Karpas-422 (cell line): ENCODE measurements at places on chromosomes 5 and 9. TPM values are rescaled to one million over a fixed set of nuclear protein-coding genes. Genes with fewer than 3 reads are reported as not detected.

DNA sequence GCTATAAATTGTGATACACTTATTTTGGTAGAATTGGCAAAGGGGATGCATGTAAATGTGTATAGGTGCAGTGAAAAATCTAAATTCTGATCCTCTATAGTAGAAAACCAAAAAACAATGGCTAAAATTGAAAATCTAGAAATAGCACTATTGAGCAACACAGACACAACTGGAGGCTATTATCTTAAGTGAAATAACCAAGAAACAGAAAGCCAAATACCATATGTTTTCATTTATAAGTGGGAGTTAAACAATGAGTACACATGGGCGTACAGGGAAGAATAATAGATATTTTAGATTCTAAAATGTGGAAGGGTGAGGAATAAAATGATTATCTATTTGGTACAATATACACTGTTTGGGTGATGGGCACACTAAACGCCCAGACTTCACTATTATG, 183.2 kb upstream of the TUSC1 start:
- no peaks in the 10 kb centered on the region for H3K36me3 ChIP-seq
- DNase-seq: no peak
- H3K27ac ChIP-seq: no peak overlapping the region
- H3K27me3 ChIP-seq: no peaks in the 10 kb centered on the region
- H3K4me1 ChIP-seq: no peaks in the 10 kb centered on the region

DNA sequence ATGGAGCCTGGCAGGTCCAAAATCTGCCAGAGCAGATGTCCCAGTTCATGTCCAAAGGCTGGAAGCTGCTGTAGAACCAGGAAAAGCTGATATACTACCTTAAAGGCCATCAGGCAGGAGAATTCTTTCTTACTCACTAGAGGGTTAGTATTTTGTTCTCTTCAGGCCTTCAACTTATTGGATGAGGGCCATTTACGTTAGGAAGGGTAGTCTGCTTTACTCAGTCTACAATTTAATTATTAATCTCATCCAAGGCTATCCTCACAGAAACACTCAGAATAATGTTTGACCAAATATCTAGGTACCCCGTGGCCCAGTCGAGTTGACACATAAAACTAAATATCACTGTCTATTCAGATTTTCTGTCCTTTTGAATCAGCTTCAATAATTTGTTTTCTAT, 437.4 kb downstream of the TLE4 start:
- H3K27me3 ChIP-seq: no peaks in the 10 kb centered on the region; the same call in 1 of the 2 replicates
- no peaks in the 10 kb centered on the region for H3K4me1 ChIP-seq
- H3K4me3 ChIP-seq: no peak overlapping the region
- no peak overlapping the region for H3K27ac ChIP-seq

SPRY4 gene
- total RNA-seq: 0.26 and 0.90 TPM in 2 replicates

DNA sequence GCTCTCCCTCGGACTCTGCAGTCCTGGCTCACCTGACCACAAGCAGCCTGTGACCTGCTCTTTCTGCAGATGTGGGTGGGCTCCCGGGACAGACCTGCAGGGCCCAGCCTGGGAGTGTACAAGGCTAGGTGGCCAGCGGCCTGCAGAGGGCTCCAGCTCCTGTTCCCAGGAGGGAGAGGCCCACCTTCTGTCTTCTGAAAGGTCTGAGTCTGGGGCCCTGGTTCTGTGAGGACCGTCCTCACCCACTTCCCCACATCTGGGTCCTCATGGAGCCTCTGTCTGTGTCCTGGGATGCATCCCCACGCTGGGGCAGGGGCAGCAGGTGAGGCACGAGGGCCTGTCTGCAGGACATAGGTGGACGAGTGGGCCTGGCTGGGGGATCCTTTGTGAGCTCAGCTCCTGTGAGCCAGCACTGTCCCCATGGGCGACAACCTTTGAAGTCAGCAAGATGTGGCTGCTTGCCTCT, 43.7 kb downstream of the PHF2 start:
- no peak for DNase-seq
- H3K4me1 ChIP-seq: no peaks in the 10 kb centered on the region
- peaks cover 2% of the 10 kb centered on the region; the same call in 1 of the 2 replicates for H3K36me3 ChIP-seq
- no peaks in the 10 kb centered on the region for H3K27me3 ChIP-seq
- H3K27ac ChIP-seq: no peak overlapping the region

GRCh38 chr5:6493681-6494454, 45.2 kb downstream of the UBE2QL1 start:
- DNase-seq: no peak
- H3K27ac ChIP-seq: no peak overlapping the region
- H3K4me1 ChIP-seq: no peaks in the 10 kb centered on the region

PCDHA5 gene
- not detected in 2 replicates for total RNA-seq

DNA sequence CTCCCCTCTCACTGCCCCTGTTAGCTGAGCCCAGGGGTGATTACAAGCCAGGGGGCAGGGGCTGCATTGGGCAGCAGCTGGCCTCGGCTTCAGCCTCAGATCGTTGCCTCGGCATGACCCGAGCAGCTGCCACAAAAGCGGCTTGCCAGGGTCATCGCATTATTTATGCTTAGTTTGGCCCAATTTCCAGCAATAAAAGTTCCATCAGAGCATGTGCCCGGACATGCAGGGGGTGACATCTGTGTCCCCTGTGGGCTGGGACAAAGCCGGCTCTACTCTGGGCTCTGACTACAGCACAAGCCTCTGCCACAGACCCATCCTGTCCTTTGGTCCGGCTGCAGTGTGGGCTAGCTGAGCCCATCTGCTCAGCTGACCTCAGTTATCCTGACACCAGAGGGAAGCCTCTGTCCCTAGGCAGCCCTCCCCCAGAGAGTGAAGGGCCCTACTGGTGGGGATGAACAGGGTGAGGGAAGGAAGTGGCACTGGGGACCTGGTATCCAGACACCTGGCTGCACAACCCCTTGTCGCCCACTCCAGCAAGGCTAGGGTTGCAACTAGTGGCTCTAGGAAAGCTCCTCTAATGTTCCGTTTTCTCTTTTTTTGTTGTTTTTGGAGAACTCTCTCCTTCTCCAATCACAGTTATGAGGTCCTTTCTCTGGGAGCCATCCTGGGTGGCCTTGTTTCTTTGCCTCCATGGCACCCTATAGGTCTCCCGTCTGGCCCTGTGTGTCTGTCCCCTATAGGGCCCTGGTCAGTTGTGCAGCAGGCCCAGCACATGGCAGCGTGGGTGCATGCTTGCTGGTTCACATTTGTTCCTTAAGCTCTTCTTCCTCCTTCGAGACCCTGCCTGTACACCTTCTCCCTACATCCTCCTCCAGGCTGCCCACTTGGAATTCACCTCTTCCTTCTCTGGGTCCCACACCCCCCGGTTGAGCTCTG, 13.3 kb upstream of the GADD45G start:
- H3K36me3 ChIP-seq: no peaks in the 10 kb centered on the region
- H3K27me3 ChIP-seq: no peaks in the 10 kb centered on the region
- no peaks in the 10 kb centered on the region for H3K4me1 ChIP-seq
- DNase-seq: no peak
- no peak overlapping the region for H3K27ac ChIP-seq

C7 gene
- total RNA-seq: not detected in 2 replicates

DNA sequence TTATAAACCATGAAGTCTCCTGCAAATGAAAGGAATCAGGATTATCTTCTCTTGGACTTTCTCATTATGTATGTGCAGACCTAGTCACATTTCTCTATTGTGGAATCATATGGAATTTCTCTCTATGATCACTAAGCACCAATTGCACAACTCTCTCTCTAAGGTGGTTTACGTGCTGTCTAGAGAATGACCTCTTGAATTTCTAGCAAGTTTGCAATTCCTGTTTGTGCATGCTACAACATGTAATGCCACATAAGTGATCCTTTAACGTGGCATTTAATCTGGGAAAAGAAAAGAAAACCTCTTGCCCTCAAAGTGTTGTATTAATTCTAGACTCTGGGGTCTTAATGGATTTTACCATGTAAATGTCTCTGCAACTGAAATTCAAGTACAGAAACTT, 5.0 kb upstream of the PPP2R2B start:
- no peaks in the 10 kb centered on the region for H3K27me3 ChIP-seq
- no peak overlapping the region for H3K27ac ChIP-seq
- no peak overlapping the region for H3K4me3 ChIP-seq
- DNase-seq: no peak

RAB3C gene
- total RNA-seq: not detected in 2 replicates

WNT8A gene
- total RNA-seq: not detected in 2 replicates

SOX30 gene
- not detected in 2 replicates for total RNA-seq

DNA sequence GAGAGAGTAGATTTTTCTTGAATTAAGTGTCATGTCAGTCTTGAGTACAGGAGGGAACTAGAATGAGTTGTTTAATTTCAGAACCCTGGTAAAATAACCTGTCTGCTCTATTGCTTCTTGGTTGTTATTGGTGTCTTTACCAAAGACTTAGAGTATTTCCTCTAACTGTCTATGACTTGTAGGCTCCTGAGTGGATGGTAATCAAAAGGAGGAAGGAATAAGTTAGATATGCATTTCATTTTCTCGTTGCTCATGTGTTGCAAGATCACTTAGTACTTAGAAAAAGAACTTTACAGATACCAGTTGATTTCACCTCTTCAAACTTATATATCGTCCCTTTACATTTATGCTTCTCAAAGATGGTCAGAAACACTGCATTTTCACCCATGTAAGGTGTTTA, 31.1 kb downstream of the UHRF2 start:
- no peak overlapping the region for H3K27ac ChIP-seq
- H3K27me3 ChIP-seq: no peaks in the 10 kb centered on the region
- H3K4me3 ChIP-seq: no peak overlapping the region

DNA sequence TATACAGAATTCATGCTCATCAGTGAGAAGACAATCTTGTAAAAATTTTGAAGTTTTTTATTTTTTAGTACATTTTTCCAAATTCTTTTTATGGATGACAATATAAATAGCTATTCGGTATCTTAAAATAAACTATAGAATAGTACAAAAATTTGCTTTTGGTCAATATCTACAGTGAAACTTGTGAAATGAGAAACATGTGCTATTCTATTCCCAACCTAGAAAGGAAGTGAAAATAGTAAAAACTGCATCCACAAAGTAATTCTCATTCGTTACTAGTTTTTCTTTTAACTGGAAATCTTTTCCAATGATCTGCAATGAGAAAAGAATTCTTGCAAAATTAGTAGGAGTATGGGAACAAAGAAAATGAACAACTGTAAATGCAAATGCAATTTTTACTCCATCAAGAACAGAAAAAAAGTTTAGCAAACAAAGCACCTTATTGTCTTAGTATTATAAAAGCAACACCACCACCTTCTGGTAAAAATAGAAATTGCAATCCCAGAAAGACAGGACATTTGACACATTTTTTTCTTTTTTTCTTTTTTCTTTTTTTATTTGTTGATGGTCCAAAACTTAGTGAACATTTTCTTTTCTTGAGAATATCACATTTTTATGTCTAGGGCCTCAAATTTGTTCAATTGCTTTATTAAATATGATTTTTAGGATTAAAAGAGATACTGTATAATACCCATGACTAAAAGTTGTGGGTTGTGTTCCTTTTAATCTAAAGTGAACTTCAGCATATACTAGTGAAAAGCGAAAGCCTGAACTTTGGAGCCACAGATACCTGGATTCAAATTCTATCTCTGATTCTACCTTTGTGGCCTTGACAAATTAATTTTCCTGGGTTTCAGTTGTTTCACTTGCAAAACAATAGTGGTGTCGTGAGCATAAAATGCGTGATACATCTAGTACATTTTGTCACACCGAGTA, 72.3 kb downstream of the SLCO4C1 start:
- H3K27ac ChIP-seq: no peak overlapping the region
- no peak overlapping the region for H3K4me3 ChIP-seq
- H3K4me1 ChIP-seq: no peaks in the 10 kb centered on the region
- no peaks in the 10 kb centered on the region for H3K27me3 ChIP-seq
- H3K36me3 ChIP-seq: no peaks in the 10 kb centered on the region
- DNase-seq: peak; percentile 81

GRCh38 chr9:127613583-127613954, 1.5 kb downstream of the STXBP1 start:
- no peak for DNase-seq
- no peaks in the 10 kb centered on the region for H3K36me3 ChIP-seq
- H3K27me3 ChIP-seq: no peaks in the 10 kb centered on the region
- H3K4me1 ChIP-seq: peaks cover 13% of the 10 kb centered on the region

SLC6A19 gene
- not detected in 2 replicates for total RNA-seq

GRCh38 chr5:35294976-35295375, 64.7 kb upstream of the PRLR start:
- H3K27ac ChIP-seq: no peak overlapping the region
- H3K4me3 ChIP-seq: no peak overlapping the region
- H3K4me1 ChIP-seq: no peaks in the 10 kb centered on the region
- no peak for DNase-seq
- H3K36me3 ChIP-seq: no peaks in the 10 kb centered on the region

ZDHHC11B gene
- total RNA-seq: 0.34 and 1.5 TPM in 2 replicates

F2RL2 gene
- total RNA-seq: not detected in 2 replicates

AQP7 gene
- total RNA-seq: not detected in 2 replicates

GRCh38 chr9:130220352-130220751, 45.2 kb upstream of the HMCN2 start:
- no peak for DNase-seq
- no peak overlapping the region for H3K27ac ChIP-seq
- no peaks in the 10 kb centered on the region for H3K27me3 ChIP-seq
- H3K4me1 ChIP-seq: no peaks in the 10 kb centered on the region
- no peak overlapping the region for H3K4me3 ChIP-seq

DNA sequence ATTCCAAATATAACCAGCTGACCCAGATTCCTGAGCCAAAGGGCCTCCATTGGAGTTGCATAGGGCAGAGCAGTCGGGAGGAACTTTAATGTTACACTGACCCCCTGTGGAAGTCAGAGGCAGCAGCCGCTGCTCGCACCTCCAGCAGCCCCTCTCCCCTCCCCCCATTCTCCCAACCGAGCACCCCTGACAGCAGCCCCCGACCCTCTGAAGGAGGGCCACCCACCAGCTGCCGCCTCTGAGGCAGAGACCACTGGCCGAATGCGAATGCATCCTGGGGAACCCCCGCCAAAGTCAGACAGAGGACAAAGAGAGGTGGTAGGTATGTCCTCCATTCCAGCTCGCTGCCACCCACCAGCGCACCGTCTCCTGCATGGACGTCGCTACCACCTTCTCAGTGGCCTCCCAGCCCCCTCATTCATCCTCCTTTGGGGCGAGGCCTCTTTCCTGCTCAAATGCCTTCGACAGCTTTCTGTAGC, 231.0 kb downstream of the CDK5RAP2 start:
- H3K36me3 ChIP-seq: no peaks in the 10 kb centered on the region
- no peaks in the 10 kb centered on the region for H3K4me1 ChIP-seq
- no peak overlapping the region for H3K27ac ChIP-seq
- no peak overlapping the region for H3K4me3 ChIP-seq
- no peaks in the 10 kb centered on the region for H3K27me3 ChIP-seq

ARID3C gene
- 0.48 TPM in 1 of 2 replicates, not detected in the other for total RNA-seq

TMEM174 gene
- total RNA-seq: not detected in 2 replicates
